ENCODE measurements at places on chromosomes 5 and 9.

- DNase-seq: peak; percentile 90
Measured at GRCh38 chr5:1568201-1568979, 44.6 kb upstream of the LPCAT1 start.

- DNase-seq: peak; percentile 87
Measured at GRCh38 chr9:38141746-38142591, 72.9 kb upstream of the SHB start.

GRCh38 chr9:131292937-131293336 lies 3.4 kb downstream of the PLPP7 start:
- DNase-seq: no peak

DNA sequence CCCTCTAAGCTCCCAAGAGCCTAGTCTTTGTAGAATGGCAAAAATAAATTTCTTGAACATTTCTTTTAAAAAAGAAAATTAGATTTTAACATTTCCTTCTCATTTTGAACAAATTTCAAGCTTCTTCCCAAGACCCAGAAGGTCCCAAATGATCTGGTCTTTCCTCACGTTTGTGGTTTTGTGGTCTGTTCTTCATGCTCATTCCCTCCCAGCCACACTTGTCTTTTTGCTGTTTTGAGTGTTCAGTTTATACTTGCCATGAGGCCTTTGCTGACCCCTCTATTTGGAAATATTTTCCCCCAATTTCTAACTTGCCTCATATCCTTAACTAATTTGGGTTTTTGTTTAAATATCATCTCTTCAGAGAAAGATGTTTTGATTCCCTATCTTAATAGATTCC lies 133.4 kb upstream of the PAPPA start:
- peak; percentile 53 for DNase-seq

DNA sequence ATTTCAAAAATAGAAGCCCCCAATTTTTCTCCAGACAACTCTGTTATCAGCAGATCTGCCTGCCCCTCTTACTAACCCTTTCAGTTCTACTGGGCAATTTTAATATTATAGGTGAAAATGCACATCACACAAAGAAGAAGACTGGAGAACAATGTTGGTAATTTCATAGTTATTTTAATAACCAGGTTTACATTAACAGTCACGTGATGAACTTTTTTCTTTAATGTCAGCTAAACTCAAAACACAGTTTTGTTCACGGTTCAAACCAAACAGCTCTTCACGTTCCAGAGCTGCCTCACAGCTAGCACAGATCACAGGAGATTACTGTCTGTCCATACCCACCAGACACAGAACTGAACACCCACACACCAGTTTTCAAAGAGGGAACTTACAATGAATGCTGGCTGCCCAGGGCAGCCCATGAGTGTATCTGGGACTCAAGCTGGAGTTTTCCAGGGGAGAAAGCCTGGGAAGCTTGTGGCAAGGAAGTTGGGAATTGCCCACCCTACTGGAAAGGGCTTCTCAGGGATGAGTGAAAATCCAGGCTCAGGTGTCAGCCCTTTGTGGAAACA lies 119.1 kb downstream of the DPYSL3 start:
- no peak for DNase-seq

Data from EH (cell line).